ENCODE measurements at places on chromosomes 7 and 10.

- DNase-seq, result no peak
These were observed 5.5 kb upstream of the LAMB4 start for GRCh38 chr7:108135446-108136190.

- DNase-seq, result no peak
These were observed 127.7 kb downstream of the SMURF1 start for GRCh38 chr7:99016196-99016595.

DNA sequence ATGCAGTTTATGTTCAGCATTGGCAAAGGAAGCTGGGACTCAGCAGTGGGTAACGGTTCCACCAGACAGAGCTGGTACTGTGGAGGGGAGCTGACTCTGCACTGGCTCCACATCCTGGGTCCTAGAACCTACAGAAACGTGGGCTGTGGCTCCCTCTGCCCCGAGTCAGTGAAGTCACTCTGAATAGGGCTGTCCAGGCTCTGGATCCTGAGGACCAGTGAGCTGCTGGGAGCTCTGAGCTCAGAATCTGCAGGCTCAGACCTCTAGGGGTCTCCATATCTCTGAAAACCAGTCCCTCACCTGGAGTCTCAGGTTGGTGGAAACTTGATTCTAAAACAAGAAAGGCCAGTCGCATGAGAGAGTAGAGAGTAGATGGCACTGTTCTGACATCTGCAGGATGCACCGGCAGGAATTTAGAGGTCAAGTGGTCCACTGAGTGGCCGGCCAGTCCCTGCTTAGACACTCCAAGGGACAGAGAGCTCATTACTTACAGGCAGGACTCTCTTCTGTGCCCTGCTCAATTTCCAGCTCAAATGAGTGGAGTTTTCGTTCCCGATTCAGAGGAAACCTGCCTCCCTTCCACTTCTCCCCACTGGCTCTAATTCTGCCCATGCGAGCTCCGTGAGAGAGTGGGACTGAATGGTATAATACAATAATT, 18.6 kb downstream of the NPFFR1 start:
- no peak for DNase-seq

- no peak for DNase-seq
These were observed 24.6 kb upstream of the STEAP4 start for GRCh38 chr7:88331322-88331721.

DNA sequence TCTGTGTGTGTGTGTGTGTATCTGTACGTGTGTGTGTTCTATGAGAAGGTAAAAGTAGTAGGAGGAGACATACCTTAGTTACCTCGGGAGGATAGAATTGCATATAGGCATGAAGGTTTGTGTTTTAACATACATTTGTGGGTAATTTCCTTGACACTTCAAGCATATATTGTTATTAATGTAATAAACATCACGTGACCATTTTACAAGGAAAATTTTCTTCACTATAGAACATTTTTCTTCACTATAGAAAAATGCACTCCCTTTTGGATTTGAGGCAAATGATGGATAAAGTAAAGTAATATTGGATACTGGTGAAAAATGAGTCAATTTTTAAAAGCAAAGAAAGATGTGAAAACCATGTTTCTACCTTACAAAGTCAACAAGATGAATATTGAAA, 127.0 kb upstream of the PLXDC2 start:
- DNase-seq, result no peak

DNA sequence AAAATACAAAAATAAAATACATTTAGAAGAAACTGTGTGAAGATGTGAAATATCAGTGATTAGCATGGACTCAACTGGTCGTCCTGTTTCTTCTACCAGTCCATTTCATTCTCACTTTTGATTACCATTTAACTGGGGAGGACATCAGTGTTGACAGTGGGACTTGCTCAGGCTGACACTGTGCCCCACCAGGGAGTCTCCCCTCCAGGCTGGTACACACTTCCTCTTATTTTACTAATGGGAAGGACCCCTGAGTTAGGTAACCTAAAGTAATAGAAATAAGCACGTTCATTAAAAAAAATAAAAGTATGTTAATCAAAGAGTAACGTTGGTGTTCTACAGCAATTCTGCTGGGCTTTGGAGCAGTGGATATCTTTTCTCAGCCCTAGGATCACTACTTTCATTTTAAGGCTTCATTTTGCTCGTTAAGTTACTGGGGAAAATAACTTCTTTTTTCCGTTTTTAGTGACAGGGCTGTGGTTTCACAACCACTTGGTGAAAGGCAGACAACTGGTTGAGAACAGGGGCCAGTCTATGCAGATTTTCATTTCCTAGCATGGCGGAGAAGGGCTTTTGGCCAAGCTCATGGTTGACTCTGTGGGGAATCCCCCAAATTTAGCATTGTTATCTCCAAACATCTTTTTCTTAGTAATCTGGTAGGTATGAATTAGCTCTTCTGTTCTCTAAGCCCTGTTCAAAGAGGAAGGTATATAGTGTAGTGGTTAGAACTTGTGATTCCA, 2.1 kb downstream of the SNX10 start:
- no peak for DNase-seq
